ENCODE measurements at places on chromosomes 2 and 18.
A peak's percentile ranks its signal among the peaks of the same experiment; 100 is the strongest.

DNA sequence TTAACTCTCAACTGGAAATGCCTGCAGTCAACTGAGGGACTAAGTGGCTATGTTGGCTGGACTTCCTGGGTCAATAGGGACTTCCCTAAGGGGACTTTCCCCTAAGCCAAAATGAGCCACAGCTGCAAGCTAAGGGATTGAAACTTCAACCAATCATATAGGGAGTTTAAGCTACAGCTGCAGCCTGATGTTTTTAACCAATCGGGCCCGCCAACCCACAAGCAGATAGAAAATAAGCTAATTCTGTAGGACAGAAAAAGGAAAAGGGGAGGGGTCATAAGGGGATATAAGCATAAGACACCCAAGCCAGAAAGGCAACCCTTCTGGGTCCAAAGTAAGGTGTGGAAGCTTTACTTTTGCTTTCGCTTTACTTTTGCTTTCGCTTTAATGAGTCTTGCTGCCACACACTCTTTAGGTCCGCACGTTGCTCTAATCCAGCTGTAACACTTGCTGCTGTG is 927.5 kb downstream of the ERBB4 start:
- no peak for DNase-seq

GRCh38 chr2:25814681-25815080 is 63.6 kb downstream of the ASXL2 start:
- no peak for DNase-seq

DNA sequence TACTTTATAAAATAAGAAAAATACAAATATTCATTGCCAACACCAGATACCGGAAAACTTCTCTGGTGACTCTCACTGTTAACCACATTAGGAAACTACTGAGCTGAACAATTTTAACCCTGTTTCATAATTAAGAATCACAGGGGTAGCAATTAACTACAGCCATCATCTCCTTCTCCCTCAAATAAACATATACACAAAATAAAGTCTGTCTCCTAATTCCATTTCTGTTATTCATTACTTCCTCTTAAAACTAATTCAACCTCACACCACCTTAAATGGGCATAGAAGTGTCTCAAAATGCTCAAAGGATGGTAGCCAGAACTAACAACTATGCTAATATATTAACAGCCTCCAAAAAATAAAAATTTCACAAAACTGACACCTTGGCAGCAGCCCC is 60.7 kb downstream of the ACVR1 start:
- DNase-seq = no peak

- no peak for DNase-seq
These were observed 181.0 kb upstream of the CHST9 start for GRCh38 chr18:27366151-27366550.

GRCh38 chr2:142180820-142181533 is 50.2 kb upstream of the LRP1B start:
- no peak for DNase-seq

GRCh38 chr18:31835528-31836133 is 75.0 kb upstream of the SLC25A52 start:
- no peak for DNase-seq

- peak; percentile 44 for DNase-seq
These were observed 29.4 kb downstream of the CERKL start for GRCh38 chr2:181627545-181627944.

- no peak for DNase-seq
These were observed 16.7 kb downstream of the DNMT3A start for GRCh38 chr2:25324905-25325592.

DNA sequence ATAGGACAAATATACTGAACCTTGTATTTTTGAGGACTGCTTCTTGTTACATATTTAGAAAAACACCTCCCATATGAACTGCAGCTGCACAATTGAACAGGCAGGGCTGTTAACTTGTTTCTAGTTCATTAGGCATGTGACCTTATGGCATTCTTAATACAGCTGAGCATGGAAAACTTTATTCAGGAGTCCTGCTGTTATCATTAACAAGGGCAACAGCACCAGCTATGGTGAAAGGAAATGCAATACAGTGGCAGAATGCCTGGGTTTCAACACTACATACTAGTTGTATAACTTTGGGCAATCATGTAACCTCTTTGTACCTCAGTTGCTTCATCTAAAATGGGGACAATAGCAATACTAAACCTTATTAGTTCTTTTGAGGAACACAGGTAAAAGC is 71.8 kb downstream of the GDF7 start:
- no peak for DNase-seq

DNA sequence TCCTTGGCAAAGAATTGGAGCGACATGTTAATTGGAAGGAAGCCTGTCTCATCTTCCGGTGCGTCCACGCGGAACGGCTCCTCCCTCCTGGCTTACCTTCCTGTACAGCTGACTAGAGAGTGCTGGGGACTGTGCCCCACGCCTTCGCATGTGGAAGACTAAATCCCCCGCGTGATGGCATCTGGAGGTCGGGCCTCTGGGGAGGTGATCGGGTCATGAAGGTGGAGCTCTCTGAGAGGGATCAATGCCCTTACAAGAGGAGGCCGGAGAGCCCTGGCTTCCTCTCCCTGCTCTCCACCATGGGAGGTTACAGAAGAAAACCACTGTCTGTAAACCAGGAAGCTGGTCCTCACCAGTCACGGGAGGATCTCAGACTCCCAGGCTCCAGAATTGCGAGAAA is 104.1 kb upstream of the OTOS start:
- no peak for DNase-seq

DNA sequence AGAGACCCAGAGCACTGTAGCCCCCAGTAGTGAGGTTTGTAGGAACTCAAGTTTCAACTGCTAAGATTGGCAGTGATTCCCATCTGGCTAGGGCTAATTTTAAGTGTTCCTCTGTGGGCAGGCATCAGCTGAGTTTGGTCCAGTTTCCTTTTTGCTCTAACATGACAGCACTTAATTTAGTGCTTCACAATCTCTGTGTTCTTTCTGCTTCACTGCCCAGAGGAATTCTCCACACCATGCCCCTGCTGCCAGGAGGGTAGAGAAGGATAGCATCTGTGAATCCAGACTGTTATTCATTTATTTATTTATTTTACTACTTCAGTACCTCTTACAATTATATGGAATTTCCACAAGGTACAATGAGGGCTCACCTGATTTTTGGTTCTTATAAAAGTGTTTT is 549.9 kb upstream of the FSIP2 start:
- DNase-seq = peak; percentile 18

- DNase-seq = no peak
These were observed 44.7 kb upstream of the SH3RF3 start for GRCh38 chr2:109084341-109084740.

DNA sequence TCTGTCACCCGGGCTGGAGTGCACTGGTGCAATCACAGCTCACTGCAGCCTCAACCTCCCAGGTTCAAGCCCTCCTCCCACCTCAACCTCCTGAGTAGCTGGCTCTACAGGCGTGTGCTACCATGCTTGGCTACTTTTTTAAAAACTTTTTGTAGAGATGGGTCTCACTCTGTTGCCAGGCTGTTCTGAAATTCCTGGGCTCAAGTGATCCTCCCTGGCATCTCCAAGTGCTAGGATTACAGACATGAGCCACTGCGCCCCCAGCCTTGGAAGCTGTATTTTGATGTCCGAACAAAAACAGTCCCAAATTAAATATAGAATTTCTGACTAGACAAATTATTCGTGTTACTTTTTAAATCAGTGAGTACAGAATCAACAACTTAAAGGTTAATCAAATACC is 97.4 kb downstream of the ZNF516 start:
- no peak for DNase-seq

GRCh38 chr18:2448565-2449151 is 122.6 kb downstream of the METTL4 start:
- no peak for DNase-seq

DNA sequence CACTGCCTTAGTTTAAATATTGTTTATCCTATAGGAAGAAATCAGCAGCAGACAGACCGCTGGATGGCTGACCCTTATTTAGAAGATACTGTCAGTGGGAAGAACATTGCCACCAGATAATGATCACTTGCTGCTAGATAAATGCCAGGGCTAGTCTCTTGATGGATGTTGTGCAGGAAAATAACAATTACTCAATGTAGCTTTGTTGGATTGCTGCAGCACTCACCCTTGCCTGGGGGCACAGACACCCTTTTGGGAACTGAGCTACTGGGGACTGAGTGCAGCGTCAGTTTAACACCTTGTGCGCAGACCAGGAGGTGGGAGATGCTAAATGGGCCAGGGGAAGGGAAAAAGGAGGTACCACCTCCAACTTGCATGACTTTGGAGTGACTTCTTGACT is 64.2 kb upstream of the CAPN13 start:
- DNase-seq = no peak

GRCh38 chr2:127085317-127085681 is 21.7 kb downstream of the BIN1 start:
- no peak for DNase-seq

GRCh38 chr18:63161761-63162195 is 157.8 kb downstream of the BCL2 start:
- no peak for DNase-seq

DNA sequence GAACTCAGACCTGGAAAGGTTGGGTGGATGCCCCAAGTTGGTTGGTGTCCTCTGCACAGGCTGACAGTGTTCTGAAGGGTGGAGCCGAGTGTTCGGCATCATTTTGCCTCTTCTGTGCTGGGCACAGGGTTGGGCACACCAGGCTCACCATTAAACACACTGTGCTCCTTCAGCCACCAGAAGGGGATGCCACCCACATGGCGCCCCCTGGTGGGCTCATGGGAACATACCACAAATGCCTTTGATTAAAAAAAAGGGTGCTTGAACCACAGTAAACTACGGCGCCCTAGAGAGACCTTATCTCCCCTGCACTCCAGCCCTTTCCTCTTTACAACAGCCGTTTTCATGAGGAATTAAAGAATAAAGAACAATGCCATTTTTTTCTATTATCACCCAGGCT is 89.4 kb downstream of the CELF4 start:
- DNase-seq = peak; percentile 30

DNA sequence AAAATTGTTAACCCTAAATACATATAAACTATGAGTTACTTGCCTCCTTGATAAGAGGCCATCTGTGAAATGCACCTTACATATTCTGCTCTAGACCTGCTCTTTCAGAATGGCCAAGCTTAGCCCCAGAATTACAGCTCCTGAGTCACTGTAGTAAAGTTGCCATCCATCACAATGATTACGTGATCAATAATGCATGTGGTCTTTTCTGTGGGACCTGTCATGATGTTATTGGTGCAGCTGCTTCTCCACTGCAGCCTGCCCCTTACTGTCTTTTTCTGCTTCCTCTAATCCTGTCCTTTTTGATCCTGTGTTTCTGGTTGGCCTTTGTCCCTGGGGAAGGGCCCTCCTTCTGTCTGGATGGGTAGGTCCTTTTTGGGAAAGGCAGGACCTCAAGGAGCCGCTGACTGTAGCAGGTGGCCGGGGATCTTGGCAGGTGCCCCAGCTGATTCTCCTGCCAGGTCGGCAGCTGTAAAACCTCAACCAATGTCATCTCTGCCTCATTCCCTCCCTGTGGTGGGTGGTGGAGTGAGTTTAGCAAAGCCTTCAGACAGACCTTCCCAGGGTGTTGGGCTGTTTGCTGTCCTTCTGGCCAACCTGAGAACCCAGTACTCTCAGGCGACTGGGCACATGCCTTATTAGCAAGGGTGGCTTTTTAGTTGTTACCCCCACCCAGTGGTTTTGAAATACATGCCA is 126.2 kb upstream of the EML6 start:
- peak; percentile 70 for DNase-seq

- DNase-seq = no peak
These were observed 68.8 kb downstream of the GALNT13 start for GRCh38 chr2:153940511-153940910.

DNA sequence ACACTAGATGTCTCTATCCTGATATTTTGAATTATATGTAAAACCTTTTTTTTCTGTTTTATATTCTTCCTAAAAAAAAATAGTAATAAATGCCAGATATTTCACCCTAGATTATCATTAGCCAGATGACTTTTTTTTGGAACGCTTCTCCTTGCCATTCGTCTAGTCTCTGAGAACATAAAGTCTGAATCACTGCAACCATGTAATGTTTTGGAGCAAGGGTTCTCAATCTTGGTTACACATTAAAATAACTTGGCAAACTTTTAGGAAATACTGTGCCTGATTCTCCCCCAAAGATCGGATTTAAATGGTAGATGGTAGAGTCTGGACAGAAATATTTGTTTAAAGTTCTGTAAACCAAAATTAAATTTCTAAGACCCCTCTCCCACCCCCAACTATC is 21.0 kb downstream of the SLC25A52 start:
- no peak for DNase-seq

GRCh38 chr2:217167531-217167930 is 307.7 kb upstream of the TNP1 start:
- DNase-seq = no peak

- DNase-seq = no peak
These were observed 308.1 kb downstream of the ZEB2 start for GRCh38 chr2:144211826-144212225.

DNA sequence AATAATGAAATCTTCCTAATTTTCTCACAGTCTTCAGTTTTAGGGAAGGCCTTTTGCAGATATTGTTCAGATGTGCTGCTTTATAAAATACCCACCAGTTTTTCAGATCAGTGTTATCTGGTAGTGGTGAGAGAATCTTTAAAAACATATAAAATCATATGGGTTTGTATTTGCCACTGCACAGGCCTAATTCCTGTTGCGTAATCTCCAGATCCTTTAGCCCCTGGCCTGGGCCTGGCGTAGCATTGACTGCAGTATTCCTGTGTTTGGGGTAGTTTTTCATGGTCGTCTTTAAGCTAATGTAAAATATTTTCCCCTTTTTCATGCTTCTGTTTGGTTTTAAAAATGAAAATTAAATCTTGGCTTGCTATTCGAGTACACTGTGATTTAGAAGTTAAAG is 43.2 kb downstream of the TSHZ1 start:
- no peak for DNase-seq

GRCh38 chr2:8412586-8412985 is 269.3 kb upstream of the ID2 start:
- no peak for DNase-seq

All from NCI-H446 (cell line).